ENCODE measurements at places on chromosomes 6 and 20.

DNA sequence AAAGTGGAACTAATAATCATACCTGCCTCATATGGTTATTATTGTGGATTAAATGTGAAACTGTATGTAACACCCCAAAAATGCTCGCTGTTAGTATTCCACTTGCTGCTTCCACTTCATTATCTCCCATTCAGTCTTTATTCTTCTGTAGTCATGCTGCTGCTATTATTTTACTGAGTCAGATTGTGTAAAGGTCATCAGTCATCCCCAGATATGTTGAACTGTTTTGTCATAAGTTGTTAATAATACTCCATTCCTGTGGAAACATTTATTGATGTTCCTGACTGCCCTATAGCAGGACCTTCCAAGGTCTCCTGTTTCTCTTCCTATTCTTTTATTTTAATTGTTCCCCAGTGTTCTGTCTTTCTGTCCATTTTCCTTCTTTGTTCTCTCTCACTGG is 1148.3 kb downstream of the EPHA7 start:
- no peak for DNase-seq

- DNase-seq: no peak
Measured at GRCh38 chr6:84340422-84340821, 113.0 kb upstream of the CEP162 start.

DNA sequence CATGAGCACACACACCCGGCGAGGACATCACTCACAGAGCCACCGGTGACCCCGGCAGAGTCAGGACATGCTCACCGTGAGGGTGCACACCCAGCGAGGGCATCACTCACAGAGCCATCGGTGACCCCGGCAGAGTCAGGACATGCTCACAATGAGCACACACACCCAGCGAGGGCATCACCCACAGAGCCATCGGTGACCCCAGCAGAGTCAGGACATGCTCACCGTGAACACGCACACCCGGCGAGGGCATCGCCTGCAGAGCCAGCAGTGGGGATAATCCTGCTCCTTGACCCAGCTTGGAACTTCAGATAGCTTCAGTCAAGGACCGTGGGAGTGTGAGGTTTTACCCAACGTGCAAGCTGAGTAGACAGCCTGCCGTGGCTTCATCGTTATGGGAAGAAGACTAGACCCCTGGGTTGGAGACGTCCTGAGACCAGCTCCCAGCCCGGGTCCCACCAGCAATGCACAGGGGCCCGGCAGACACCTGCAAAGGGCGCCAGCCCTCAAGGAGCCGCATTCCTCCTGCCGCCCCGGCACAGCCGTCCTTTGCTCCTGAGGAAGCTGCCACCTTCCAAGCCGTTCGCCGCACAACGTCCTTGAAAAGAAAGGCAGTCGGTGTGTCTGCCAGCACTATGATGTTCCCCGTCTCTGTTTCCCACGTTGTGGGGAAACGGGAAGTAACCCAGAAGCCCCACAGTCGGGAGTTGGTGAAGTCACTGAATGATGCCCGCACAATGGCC is 192.3 kb downstream of the DLL1 start:
- DNase-seq: no peak

GRCh38 chr6:33168284-33168601 is 24.0 kb downstream of the COL11A2 start:
- no peak for DNase-seq

- no peak for DNase-seq
Measured at GRCh38 chr6:68082086-68082485, 553.0 kb upstream of the ADGRB3 start.

GRCh38 chr6:139833592-139833991 is 459.1 kb upstream of the CITED2 start:
- no peak for DNase-seq

- DNase-seq: no peak
Measured at GRCh38 chr20:49291200-49291599, 13.3 kb upstream of the ZNFX1 start.

- DNase-seq: no peak
Measured at GRCh38 chr6:16570946-16571345, 190.3 kb downstream of the ATXN1 start.

DNA sequence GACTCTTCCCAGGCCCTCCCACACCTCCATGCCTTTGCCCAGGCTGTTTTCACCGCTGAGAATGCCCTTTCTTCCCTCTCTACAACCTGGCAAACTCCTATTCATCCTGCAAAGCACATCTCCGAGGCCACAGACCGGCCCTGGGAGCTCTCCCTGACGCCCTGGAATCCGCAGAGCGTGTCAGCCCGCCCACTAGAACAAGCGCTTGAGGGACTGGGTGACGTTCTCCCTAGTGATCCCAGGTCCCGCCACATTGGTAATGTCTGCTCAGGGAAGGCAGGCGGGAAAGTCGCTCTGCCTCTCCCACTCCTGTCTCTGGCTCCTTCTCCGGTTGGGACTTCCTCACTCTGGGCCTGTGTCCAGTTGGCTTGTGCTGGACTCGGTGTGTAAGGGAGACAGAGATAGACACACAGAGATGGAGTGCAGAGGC is 61.6 kb downstream of the SRC start:
- no peak for DNase-seq

DNA sequence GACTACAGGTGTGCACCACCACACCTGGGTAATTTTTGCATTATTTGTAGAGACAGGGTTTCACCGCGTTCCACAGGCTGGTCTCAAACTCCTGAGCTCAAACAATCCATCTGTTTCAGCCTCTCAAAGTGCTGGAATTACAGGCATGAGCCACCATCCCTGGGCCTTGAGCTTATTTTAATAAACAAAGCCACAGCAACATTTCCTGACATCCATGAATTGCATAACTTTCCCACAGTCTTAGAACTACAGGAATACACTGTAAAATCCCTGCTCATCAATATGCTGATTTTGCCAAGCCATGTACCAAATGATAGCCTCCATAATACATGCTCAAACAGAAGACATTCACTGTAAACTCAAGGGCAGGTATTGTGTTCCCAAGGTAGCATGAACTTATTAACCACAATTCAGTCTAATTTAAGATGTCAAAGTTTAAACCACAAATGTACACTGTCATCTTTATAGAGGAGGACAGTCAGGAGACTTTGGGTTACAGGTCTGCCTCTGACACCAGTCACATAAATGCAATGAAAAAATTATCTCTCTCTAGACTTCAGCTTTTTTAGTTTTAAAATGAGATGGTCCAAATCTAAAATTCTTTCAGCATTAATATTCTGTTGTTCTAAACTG is 40.0 kb downstream of the NUDT3 start:
- no peak for DNase-seq

GRCh38 chr20:57630061-57630460 is 9.8 kb upstream of the ZBP1 start:
- no peak for DNase-seq

- no peak for DNase-seq
Measured at GRCh38 chr20:49319208-49319809, 41.5 kb upstream of the ZNFX1 start.
